ENCODE measurements at places on chromosomes 7 and 10. TPM values are rescaled to one million over a fixed set of nuclear protein-coding genes. Genes with fewer than 3 reads are reported as not detected.

DNA sequence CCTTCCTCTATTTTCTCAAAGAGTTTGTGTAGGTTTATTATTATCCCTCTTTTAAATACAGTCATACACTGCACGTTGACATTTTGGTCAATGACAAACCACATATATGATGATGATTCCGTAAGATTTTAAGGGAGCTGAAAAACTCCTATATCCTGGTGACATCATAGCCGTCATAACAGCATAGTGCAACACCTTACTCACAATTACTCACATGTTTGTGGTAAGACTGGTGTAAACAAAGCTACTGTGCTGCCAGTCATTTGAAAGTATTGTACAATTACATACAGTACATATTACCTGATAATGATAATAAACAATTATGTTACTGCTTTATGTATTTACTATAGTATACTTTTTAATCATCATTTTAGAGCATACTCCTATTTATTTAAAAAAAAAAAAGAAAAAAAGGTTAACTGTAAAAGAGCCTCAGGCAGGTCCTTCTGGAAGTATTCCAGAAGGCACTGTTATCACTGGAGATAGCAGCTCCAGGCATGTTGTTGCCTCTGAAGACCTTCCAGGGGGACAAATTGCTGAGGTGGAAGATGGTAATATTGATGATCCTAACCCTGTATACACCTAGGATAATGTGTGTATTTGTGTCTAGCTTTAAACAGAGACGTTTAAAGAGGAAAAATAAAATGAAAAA is 123.3 kb upstream of the CDK1 start:
- peak; percentile 44 for DNase-seq

- no peak for DNase-seq
Observed at GRCh38 chr10:72648301-72648700, 22.4 kb upstream of the MICU1 start.

- peak; percentile 12 for DNase-seq
Observed at GRCh38 chr10:73044378-73045285, 52.0 kb downstream of the P4HA1 start.

DNA sequence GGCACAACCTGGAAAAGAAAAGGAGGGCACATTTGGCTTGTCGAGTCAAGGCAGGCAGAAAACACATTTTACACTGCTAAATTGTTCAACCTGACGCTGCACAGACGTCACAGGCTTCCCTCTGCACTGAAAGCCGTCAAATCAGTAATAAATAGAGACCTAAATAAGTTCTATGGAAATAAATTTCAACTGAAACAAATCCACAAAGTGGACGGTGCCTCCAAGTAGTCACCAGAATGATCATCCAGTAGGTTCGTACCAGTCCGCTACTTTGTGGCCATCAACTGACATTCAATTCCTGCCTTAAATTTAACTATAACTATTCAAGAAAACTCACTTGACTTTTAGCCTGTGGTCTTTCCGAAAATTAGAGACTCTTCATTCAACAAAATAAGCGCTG is 49.0 kb downstream of the NPVF start:
- DNase-seq: no peak

DNA sequence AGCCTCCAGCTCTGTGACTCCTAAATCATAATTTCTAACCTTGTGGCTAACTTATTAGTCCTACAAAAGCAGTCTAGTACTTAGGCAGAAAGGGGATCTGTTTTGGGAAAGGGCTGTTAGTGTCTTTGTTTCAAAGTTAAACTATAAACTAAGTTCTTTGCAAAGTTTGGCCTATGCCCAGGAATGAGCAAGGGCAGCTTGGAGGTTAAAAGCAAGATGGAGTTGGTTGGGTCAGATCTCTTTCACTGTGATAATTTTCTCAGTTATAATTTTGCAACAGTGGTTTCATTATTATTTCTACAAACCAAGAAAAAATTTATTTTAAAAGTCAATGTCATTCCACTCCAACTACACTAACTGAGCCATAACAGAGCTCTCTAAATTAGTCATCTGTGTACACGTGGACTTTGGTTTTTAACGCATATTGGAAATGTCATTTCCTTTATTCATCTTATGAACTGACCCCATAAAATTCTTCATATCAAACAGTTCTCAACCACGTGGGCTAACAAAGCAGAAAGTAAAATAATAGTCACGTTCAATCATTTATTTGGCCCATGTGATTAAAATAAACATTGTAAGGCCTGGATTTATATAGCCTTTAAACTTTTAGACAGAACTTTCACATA is 143.2 kb upstream of the C7orf33 start:
- peak; percentile 9 for DNase-seq

The AKR1D1 gene
- total RNA-seq: not detected

The ANKRD2 gene
- 31.3 TPM for total RNA-seq
